Stimulated activated naive CD8-positive, alpha-beta T cell treated with anti-CD3 and anti-CD28 coated beads, Interleukin-15, Interleukin-2, amounts not matched to agents 100 U/mL and 50 U/mL, for 24 hours (primary cell): ENCODE measurements at places on chromosomes 5 and 9.

- DNase-seq: no peak
Observed at GRCh38 chr5:118592229-118593002, 395.9 kb downstream of the DTWD2 start.

GRCh38 chr9:106723926-106724325 lies 139.0 kb upstream of the ZNF462 start:
- DNase-seq: no peak

DNA sequence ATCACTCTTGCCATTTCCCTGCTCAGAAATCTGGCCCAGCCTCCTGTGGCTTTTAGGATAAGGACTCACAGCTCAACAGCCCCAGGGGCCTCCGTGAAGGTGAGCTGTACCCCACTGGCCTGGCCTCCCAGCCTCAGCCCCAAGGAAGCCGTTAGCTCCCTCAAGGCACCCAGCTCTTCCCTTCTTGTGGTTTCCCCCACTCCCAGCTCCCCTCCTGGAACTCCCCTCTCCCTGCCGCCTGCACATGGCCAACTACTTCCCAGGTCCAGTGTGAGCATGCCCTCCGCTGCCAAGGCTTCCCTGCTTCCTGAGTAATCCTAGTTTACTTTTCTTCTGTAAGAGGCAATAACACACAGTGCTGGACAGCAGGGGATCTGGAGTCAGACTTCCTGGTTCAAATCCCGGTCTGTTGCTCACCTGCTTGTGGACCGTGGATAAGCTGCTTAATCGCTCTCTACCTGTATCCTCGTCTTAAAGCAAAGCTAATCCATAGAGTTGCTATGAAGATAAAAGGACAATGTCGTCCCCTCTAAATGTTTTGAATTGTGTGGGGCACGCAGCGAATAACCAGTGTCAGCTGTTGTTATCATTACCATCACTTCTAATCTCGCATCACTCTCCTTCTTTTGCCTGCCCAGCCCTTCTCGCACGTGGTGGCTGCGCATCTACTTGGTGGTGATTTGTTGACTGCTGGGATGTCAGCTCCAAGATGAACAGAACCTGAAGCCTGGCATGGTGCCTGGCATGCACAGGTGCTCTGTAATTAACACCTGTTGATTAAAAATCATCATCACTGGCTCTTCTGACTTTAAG lies 86.6 kb downstream of the C5orf15 start:
- no peak for DNase-seq

DNA sequence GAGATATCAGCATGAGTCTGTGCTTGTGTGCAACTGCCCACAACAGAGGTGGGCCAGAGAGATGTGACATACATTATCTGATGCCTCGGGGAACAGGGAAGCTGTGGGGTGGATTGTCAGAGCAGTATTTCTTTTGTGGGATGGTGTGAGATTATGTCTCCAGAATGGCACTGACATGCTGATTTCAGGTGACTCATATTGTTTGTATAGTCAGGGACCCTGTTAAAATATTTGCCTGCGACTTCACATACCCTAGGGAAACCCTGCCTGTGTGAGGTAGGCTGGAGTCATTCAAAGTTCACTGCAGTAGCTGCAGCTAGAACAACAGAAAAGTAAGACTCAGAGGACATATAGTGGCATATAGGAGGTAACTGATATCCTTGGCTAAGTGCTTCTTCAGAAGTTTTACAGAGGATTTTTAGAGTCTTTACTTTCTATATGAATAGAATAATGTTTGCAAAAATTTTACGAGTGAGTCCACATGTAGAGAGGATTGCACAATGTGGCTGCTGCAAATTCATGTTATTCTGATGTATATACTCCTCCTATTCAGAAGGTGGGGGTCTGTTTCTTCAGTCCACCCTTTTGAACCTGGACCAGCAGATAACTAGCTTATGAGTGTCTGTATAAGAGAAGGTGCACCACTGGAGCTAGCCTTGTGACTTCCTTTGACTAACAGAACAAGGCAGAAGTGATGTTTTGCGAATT lies 89.3 kb downstream of the MACIR start:
- no peak for DNase-seq

DNA sequence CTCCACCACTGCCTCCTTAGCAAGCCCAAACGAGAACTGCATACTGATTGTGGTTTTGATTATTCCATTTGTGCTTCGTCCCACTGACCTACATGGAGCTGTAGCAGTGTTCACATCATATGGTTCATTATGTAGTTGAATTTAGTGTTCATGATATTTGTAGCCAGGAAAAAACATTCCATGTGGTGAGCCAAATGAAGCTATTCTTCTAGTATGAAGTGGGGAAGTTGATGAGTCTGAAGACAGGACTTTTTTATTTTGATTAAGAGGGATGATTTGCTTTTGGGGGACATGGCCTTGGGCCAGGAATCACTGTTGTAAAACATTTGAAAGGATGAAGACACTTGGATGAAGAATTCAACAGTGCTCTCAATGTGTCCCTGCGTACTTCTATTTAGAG lies 192.9 kb upstream of the SLC27A6 start:
- no peak for DNase-seq

DNA sequence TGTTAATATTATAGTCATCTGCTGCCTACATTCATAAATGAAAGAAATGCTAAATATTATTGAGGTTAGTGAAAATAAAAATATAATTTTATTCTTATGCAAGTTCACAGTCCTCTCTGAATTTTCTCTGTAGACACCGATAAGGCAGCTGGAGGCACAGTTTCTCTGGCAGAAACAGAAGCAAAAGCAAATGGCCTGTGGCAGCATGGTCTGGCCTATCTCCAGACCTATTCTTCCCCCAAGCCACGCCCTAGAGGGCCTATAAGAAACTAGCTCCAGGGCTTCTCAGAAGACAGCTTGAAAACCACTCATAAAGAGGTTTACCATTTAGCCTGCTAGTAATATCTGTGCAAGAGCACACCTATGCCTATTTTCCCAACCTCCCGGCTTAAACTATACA lies 28.4 kb downstream of the MRPS27 start:
- no peak for DNase-seq

DNA sequence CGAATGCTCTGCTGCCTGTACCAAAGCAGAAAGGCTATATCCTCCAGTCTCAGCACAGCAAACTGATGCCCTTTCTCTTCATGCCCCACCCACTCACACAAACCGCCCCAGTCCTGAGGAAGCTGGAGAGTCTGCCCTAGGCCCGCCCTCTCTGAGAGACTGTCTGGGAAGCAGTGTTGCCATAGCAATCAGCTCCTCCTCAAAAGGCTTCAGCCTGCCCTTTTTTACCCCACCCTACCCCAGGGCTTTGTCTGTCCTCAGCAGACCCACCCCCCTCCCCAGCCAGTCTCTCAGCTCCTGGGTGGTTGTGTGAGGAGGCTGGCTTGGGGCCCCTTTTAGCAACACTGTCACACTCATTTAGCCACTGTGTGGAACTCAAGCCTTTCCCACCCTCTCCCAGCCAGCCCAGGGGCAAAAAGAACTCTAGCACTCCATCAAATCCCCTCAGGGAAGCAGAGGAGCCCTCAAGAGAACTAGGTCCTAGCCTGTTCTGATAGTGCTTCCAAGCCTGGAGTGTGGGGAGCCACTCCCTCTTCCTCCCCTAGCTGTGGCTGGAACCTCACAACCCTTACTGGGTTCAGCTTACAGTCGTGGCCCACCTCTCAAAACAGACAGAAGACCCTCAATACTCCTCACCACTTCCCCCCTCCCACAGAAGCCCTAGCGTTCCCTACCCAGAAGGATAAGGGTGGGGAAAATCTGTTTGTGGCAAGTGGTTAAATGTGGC lies 1.4 kb downstream of the ATOSB start:
- peak; percentile 81 for DNase-seq

DNA sequence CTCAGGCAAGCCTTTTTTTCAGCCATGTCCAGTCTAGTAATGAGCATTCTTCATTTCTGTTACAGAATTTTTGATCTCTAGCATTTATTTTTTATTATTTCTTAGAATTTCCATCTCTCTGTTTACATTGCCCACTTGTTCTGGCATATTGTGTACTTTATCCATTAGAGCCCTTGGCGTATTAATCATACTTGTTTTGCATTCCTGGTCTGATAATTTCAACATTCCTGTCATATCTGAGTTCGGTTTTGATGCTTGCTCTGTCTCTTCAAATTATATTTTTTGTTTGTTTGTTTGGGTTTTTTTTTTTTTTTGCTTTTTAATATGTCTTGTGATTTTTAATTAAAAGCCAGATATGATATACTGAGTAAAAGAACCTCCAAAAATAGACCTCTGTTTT lies 23.0 kb upstream of the JAK2 start:
- DNase-seq: no peak

DNA sequence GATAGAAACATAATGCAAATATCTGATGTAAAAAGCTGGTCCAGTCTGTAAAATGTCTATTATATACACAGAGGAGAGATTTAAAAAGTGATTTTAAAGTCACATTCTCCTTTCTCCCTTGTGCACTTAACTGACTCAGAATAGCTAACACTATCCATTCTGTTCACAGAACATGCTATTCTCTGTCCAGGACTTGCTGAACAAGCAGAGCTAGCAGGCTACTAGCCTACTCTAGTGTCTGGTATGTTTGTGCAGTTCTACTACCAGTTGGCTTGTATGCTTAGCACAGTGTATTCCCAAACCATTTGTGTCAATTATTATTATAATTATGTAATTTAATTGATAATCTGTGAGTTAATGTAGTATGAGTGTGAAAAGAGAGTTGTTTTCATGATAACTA lies 161.7 kb upstream of the NUDT12 start:
- no peak for DNase-seq

DNA sequence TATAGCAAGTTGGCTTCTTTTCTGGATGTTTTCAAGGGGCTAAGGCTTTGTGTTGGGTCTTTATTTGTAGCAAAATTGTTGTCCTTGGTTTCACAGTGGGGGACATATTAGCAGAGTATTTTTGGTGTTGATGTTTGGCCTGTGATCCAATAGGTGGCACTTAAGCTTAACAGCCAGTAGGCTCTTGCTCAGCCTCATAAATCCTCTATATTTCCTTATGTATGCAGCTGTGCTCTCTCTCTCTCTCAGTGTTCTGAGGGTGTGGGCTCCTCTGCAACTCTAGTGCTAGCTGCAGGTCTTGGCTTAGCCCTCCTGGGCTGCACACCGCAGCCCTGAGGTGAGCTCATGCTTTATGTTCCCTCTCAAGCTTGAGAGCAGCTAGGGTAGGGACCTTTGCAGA lies 195.0 kb upstream of the GHR start:
- no peak for DNase-seq

- no peak for DNase-seq
Observed at GRCh38 chr5:172421020-172421419, 33.3 kb downstream of the SH3PXD2B start.

- DNase-seq: no peak
Observed at GRCh38 chr5:26749829-26750228, 288.6 kb downstream of the CDH9 start.

DNA sequence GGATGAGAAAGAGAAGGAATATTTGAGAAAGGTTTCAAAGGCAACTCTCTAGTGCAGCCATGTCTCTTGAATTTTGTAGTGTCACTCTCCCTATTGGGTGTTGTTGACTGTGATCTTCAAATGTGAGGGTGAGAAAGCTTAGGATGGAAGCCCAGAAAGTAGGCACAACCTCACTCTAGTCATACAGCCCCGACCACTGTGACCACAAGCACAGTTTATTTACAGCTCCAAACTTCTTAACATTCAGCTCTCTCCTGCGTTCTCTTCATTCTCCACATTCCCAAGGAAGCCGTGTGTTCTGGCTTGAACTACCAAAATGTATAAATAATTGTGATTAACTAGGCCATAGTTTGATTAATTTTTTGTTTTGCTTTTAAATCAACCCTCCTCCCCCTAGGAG lies 542.9 kb downstream of the LRRC70 start:
- DNase-seq: no peak

DNA sequence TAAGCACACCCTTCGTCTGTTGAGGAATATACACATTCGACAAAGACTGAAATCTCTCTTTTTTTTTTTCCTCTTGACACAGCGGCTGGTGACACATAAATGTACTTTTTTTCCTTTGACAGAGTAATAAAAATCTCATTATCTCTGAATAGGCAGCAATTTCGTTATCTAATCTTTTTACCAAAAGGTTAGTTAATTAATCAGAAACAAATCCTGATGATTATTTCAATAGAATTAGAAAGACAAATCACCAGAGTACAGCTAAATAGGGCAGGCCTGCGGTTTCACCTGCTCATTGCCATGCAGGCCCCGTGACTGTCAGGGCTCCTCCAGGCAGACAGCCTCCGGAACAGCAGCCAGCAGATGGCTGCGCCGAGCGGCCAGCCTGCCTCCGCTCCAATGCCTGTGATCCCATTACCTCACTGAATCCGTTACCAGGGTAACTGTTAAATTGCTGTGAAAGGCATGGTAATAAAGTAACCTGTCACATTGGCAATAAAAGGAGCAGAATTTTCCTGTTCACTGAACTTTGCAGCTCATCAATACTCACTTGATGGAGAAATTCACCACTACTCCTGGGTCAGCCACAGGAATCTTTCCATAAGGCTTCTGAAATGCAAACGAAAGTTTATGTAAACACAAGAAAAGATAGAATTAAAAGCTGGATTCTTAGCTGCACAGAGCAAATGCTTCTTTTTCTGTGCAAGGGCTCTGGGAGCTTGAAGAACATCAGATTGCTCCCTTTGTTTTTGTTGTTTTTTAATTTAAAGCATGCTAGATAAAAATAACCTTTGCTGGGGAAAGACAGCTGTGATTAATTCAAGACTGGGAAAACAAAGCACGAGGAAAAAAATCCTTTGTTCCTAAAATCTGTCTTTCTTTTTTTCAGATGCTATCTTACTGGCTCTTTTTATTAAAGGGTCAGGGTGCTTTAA lies 666.4 kb upstream of the ZNF608 start:
- no peak for DNase-seq

GRCh38 chr9:37953775-37954437 lies 50.0 kb upstream of the SLC25A51 start:
- DNase-seq: peak; percentile 58

GRCh38 chr9:69427286-69427685 lies 102.3 kb downstream of the ENTREP1 start:
- DNase-seq: no peak

- no peak for DNase-seq
Observed at GRCh38 chr5:87912419-87912818, 356.2 kb downstream of the TMEM161B start.

DNA sequence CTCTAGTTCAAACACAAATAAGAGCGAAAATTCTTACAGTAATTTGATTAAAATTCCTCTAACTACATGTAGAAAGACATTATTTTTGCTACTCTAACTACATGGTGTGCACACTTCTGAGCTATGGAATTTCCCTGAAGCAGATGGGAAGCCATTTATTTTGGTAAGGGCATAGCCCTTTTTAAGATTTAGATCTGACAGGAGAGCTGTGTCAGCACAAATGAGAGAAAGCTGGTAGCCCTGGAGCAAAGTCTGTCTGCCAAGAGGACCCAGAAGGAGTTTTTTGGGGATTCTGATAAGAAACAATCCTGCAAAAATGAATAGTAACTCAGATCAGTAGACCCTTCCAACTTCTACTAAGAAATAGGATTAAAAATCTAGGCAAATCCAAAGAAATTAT lies 595.9 kb upstream of the MEF2C start:
- no peak for DNase-seq
